CD4-positive, alpha-beta T cell treated with Interleukin-6 at 100 ng/mL for 8 hours (primary cell): ENCODE measurements at places on chromosomes 3 and 15.

- DNase-seq, result no peak
These were observed 11.2 kb upstream of the KLHL40 start for GRCh38 chr3:42674146-42674545.

DNA sequence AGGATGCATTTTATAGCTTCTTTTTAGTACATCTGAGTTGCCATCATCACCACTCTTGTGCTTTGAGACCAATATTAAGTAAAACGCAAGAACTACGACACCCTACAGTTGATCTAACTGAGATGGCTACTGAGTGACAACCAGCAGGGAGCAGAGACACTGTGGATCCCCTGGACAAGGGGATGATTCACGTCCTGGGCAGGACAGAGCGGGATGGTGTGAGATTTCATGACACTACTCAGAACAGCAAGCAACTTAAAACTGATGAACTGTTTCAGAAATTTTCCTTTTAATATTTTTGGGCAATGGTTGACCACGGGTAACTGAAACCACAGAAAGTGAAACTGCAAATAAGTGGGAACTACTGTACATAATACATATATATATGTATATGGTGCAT, 299.2 kb downstream of the ADAMTS17 start:
- no peak for DNase-seq

DNA sequence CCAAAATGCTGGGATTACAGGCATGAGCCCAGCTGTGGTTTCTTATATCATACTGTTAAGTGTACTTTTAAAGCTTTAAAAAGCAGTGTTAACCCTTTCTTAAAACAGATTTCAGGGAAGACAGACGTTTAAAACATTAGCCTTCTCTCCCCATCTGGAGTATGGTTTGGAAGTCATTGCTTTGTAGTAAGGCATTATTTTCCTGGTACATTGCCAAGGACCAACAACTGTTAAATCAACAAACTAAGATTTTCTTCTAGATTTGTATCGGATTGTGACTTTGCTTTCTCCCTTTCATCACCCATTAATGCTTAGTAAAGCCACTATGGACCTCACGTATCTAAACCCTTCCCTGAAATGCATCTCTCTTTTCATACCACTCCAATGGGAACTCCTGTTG, 50.5 kb downstream of the UBE2E1 start:
- no peak for DNase-seq

GRCh38 chr3:32177702-32178198, 60.7 kb upstream of the CMTM8 start:
- peak; percentile 57 for DNase-seq

DNA sequence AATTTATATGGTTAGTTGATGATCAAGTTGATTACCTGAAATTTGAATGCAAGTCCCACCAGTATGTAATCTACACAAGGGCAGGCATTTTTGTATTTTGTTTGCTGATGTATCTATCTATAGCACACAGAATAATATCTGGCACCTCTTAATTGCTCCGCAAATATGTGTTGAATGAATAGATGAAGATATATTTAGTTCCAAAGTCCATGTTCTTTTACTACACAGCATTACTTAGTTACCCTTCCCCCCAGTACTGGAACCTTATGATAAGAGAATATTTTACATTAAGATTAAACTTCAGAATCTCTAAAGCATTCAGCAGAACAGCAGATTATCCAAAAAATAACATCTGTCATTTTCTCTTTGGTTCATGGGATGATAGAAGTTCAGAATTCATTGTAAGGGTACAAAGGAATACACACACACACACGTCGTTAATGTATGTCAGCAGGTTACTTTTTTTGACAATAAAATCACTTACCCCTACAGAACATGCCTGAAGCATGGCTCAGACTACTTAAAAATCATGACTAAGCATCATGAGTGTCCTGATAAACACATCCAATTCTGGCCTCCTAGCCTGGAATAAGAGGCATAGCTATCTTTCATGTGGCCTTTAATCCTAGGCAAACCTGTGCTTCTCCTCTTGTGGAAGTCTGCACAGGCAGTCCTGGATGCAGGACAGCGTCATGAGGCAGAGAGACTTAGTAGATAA, 148.9 kb upstream of the TBC1D5 start:
- no peak for DNase-seq

DNA sequence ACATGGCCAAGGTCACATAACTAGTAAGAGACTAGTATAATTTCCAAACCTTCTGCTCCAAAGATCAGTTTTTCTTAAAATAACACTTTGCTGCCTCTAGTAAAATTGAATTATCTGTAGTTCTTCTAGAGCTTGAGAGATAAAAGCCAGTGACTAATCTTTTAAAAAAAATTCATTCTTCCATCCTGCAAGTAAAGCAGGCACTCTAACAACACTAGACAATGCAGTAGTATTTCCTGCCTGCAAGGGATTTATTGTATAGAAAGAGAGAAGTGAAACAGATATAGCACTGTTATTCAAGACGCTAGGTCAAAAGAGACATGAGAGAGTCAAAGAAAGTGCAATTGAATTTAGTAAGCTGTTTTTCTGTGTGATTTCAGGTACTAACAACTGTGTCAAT, 159.5 kb upstream of the TBC1D5 start:
- no peak for DNase-seq

GRCh38 chr3:11307830-11308432, 35.7 kb downstream of the ATG7 start:
- no peak for DNase-seq

GRCh38 chr15:66802025-66803001, 100.3 kb downstream of the SMAD6 start:
- no peak for DNase-seq

- DNase-seq, result no peak
These were observed 72.7 kb upstream of the FAM174B start for GRCh38 chr15:92728266-92728665.

- DNase-seq, result no peak
These were observed 782.0 kb downstream of the MCTP2 start for GRCh38 chr15:95013381-95013780.

GRCh38 chr15:47812470-47812999, 95.2 kb downstream of the SEMA6D start:
- DNase-seq, result no peak

- DNase-seq, result no peak
These were observed 116.5 kb upstream of the ALDH1A3 start for GRCh38 chr15:100762913-100763834.

GRCh38 chr3:195250473-195251251, 20.3 kb downstream of the XXYLT1 start:
- no peak for DNase-seq

DNA sequence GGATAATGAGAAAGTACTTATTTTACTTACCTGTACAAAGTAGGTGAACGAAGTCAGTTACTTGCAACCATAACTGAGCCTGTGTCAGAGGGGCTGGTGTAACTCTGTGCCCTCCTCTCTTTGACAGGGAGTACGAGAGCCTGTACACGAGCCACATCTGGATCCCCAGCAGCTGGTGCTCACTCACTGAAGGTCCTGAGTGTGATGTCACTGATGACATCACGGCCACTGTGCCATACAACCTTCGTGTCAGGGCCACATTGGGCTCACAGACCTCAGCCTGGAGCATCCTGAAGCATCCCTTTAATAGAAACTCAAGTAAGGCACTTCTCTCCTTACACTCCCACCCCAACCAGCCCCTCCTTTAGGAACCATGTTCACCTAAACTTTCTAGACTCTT, 24.2 kb downstream of the IL20RB start:
- no peak for DNase-seq

GRCh38 chr15:29364426-29365078, 94.9 kb upstream of the NSMCE3 start:
- DNase-seq, result no peak

- no peak for DNase-seq
These were observed 116.0 kb upstream of the MRPS22 start for GRCh38 chr3:139227827-139228226.

- DNase-seq, result no peak
These were observed 76.6 kb downstream of the SRGAP3 start for GRCh38 chr3:9172851-9173321.

- DNase-seq, result no peak
These were observed 9.5 kb upstream of the APBA2 start for GRCh38 chr15:28876131-28876844.

- no peak for DNase-seq
These were observed 11.8 kb downstream of the CPN2 start for GRCh38 chr3:194339356-194339755.

DNA sequence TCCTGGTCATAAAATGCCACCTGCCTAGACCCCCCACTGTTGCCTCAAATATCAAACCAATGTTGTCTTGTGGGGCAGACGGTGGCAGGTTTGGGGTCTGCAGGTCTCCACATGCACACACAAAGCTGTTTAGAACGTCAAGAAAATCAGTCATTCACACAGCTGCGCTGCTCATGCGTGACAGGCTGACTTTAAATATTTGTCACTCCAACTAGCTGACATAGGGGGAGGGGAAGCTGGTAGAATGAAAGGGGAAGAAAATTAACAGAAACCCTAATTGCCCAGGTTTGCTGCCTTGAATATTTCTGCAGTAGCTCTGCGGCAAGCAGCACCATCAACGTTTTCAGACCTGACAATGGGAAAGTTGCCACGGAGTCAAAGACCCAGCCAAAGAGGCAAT, 201.8 kb downstream of the ABHD5 start:
- no peak for DNase-seq

DNA sequence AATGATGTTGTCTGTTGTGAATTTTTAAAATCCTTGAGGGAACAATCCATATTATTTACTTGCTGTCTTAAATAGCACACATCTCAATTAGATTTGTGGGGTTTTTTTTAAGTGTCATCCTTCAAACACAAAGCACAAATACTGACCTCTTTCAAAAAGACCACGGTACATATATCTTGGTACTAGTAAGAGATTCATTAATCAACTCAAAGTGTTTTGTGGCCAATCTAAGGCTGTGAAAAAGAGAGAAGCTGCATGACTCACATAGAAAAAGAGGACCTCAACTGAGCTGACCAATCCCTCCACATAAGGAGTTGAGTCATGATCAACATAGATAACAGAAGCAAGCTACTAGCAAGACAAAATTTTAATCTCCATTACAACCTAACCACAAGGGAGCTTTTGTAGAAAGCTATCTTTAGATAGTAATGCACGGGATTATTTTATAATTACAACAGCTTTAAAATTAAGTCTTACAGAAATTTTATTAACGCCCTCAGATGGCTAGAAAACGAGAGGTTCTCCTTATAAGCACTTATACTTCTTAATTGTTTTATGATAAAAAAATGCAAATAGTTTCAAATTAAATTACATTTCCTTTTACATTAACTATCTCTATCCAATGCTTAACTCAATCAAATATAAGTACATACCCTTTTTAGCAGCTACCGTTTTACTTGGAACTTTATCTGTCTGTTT, 60.5 kb downstream of the TOP2B start:
- no peak for DNase-seq

- no peak for DNase-seq
These were observed 140.5 kb upstream of the CADPS start for GRCh38 chr3:63015614-63016309.

- DNase-seq, result no peak
These were observed 377.0 kb downstream of the FEZF2 start for GRCh38 chr3:61996366-61996765.

GRCh38 chr15:42165106-42165505, 8.7 kb upstream of the PLA2G4F start:
- DNase-seq, result no peak

GRCh38 chr3:112302881-112303763, 9.1 kb upstream of the SLC9C1 start:
- DNase-seq, result no peak

- DNase-seq, result no peak
These were observed 60.8 kb downstream of the CGGBP1 start for GRCh38 chr3:87997966-87998365.

GRCh38 chr15:61411902-61412510, 182.9 kb upstream of the RORA start:
- DNase-seq, result no peak

GRCh38 chr3:19348941-19349564, 200.7 kb downstream of the KCNH8 start:
- DNase-seq, result no peak

GRCh38 chr3:140500473-140500872, 177.4 kb upstream of the TRIM42 start:
- no peak for DNase-seq

GRCh38 chr15:101035611-101036010, 116.5 kb downstream of the LRRK1 start:
- no peak for DNase-seq

DNA sequence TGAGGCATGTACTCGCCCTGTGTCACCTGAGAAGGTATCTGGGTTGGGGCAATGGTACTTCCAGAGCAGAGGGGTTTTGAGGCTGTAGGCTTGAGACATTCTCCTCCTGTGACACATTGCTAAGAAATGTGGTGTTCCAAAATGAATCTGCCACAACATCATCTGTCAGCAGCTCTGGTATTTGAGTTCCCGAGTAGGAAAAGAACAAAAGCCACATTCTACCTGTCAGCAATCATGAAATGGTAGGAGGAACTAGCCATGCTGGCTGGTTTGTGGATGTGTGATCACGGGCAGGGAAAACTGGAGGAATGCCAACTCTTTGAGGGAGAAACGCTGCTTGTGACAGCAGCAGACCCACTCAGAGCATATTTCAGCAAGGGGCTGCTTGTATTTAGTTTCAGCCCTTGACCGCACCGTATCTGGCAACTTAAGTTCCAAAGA, 579.4 kb upstream of the TBL1XR1 start:
- DNase-seq, result no peak

DNA sequence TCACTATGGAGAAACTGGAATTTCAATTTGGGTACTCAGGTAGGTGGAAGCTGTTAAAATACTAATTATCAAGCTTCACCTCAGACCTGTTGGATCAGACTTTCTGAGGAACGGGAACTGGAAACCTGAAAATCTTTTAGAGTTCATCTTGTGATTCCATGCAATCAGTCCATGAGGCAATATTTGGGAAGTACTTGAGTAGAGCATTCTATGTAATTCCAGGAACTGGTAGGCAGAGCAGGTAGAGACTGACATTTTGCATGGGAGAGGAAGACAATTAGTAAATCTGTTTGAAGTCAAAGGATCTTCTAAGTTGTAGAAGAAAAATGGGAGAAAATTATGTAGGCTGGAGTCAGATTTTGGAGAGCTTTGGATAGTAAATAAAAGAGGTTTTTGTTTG, 43.1 kb downstream of the FGF7 start:
- DNase-seq, result no peak

- no peak for DNase-seq
These were observed 21.8 kb upstream of the RBP1 start for GRCh38 chr3:139561255-139561817.

- peak; percentile 85 for DNase-seq
These were observed 46.8 kb downstream of the MYO5A start for GRCh38 chr15:52481915-52482314.

DNA sequence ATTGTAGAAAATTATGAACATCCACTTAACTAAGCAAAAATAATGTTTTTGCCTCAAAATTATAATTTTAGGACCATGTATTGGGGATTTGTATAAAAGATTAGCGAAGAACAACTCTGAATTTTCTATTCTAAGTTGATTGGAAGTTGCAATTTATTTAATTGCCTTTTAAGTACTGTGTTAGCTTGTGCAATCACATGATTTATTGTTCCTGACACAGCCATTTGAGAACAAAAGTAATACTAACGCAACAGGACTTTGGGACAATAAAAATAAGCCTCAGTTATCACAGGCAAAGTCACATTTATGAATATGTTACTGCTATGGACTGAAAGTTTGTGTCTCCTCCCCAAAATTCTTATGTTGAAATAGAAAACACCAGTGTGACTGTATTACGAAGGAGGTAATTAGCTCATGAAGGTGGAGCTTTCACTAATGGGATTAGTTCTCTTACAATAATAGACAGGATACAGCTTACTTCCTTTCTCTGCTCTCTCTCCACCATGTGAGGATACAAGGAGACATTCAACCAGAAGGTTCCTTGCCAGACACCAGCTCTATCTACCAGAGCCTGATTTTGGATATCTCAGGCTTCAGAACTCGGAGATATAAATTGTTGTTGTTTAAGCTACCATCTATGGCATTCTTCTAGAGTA, 745.9 kb downstream of the ZBBX start:
- no peak for DNase-seq
